Stimulated activated CD8-positive, alpha-beta memory T cell treated with anti-CD3 and anti-CD28 coated beads, Interleukin-7, amount 100 ng/mL, for 1 hour (primary cell): ENCODE measurements at places on chromosomes 16 and 17.

- DNase-seq = no peak
Observed at GRCh38 chr16:10245002-10245401, 62.8 kb upstream of the GRIN2A start.

- no peak for DNase-seq
Observed at GRCh38 chr16:55948230-55948629, 73.1 kb upstream of the CES5A start.

DNA sequence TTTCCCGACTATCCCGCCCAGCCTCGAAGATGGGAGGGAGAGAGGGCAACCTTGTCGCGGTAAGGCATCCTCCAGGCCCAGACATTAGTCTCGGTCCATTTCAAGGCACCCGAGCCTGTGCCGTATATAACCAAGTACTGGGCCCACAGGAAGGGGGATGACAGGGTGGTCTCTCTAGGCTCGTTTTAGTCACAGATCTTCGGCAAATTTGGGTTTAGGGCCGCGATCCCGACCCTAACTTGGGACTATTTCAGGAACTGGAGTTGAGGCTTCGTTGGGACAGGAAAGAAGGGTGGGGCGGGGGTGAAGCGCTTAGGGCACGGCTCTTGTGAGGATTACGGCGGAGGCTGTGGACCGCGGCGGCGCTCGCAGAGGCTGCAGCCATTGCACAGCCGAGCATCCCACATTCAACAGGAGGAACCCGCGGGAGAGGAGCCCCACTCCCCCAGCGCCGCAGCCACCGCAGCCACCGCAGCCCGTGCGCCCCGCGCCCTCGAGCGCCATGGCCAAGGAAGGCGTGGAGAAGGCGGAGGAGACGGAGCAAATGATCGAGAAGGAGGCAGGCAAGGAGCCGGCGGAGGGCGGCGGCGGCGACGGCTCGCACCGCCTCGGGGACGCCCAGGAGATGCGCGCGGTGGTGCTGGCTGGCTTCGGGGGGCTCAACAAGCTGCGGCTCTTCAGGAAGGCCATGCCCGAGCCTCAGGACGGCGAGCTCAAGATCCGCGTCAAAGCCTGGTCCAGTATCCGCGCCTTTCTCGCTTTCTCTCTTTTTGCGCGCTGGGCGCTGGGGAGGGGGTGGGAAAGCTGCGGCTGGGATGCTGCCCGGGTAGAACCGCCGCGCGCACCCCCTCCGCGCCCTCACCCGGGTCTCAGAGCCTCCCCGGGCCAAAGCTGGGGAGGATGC is at the start of gene VAT1L:
Gene VAT1L (plus strand): TSS at position 384 of the 904 bp plus-strand sequence. CDS start 119 bp downstream, at position 503.
- DNase-seq = no peak

GRCh38 chr17:45948881-45949624 is 50.0 kb upstream of the STH start:
- DNase-seq = peak; percentile 34

DNA sequence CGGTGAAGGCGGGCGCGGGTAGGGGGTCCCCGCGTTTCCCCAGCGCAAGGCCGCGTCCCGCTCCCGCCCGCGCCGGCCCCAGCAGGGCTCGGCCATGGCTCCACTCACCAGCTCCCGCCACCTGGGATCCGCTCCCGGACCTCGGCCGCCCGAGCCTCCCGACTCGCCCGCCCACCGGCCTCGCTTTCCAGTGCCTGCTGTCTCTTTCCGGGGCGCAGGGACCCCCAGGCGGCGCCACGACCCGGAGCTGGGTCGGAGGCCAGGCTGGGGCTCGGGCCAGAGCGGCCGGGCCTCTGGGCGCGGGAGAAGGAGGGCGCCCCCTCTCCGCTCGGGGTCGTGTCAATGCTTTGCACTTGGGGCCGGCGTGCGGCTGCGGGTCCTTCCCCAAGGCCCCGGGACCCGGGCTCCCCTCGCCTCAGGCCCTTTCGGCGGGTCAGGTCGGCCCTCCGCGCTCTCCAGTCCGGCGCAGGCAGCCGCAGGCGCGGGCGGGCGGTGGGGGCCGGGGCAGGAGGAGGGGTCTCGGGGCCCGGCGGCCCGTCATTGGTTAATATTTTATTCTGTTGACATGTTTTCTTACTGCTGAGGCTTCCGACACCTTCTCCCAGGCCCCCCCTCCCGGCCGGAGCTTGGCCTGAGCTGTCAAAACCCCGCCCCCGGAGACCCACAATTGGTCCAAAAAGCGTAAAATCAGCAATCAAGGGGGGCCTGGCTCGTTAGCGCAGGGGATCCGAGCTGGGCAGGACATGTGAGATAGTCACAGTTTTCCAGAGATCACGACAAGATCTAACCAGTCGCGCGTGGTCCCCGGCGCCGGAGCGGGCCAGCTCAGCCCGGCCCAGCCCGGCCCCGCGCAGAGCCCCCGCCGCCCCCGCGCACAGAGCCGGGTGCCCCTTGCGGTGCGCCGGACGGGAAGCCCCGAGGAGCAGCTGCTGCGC is at the start of gene TBX2:
Gene TBX2 (plus strand): TSS at position 713 of the 935 bp plus-strand sequence. CDS start 334 bp downstream, outside the sequence.
- DNase-seq = no peak
